ENCODE measurements at places on chromosomes 6 and 20.

DNA sequence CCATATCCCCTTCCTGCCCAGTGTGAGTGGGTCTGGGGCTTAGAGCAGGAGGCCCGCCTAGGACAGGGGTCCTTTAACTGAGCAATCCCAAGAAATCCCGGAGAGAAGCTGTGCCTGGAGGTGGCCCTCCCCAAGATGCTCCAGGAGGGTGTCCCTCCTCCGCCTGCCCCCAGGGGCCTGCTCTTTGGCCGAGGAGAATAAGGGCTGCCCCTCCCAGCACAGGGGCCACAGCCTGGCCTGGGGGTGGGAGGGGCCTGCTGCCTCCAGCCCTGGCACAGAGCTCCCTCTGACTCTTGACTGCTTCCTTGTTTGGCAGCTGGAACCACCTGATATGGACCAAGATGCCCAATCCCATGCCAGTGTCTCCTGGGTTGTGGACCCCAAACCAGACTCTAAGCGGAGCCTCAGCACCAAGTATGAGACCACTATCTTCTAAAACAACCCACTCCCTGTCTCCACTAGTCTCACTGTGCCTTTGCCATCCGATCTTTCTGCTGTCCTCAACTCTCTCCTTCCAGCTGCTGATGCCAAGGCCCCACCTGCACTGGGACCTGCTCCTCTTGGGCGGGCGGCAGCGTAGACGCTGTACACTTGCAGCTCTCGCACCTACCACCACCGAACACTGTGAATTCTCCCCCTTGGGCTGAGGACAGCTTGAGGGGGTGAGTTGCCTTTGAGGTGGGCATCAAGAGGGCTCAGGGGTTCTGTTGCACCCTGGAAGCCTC, 54.3 kb downstream of the TCP11 start:
- no peak for DNase-seq

DNA sequence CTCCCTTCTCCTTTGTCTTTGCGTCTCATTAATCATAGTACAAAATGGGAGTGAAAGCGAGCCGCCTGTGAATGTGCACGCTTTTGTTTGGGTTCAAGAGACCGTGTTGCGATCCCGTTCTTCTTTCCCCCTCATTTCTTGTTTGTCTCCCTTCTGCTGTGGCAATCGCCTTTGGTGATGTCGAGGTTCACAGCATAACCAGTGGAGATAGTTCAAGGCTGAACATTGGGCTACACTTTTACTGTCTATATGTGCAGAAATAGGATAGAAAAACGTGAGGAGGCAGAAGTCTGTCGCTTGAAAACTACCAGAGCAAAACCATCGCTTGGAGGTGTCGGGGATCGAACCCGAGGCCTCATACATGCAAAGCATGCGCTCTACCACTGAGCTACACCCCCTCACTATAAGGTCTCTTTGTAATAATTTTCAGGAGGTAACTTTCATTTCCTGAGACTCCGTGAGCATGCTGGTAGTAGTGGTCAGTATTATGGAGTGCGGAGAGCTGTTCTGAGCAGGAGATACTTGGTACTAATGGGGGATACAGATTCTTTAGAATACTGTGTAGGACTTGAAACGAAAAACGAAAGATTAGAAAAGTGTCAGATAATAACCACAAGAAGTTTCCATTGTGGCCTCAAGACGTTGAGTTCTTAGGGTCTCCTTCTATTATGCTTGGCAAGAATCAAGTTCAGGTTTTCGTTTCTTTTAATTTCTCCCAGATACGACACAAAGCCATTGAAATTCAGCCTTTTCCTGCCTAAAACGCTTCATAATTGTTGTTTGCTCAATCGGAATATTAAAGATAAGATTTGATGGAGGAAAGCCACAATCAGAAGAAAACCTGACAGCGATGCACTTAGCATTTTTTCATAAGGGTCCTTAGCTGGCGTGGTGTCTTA, 106.6 kb downstream of the TRIM27 start:
- DNase-seq, result peak; percentile 92

GRCh38 chr6:36126121-36126520, 4.2 kb upstream of the MAPK13 start:
- DNase-seq, result no peak

DNA sequence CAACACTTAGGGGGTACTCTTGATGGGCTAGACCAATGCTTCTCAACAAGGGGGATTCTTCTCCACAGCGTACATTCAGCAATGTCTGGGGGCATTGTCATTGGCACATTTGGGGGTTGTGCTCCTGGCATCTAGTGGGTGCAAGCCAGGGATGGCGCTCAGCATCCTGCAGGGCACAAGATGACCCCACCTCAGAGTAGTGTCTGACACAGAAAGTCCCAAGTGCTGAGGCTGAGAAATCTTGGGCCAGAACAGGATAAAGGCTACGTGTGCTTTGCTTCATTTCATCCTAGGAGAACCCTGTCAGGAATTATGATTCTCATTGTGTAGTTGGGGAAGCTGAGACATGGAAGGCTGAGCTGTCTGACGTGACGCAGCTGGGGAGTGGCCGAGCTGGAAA, 298.6 kb downstream of the CDH26 start:
- no peak for DNase-seq

DNA sequence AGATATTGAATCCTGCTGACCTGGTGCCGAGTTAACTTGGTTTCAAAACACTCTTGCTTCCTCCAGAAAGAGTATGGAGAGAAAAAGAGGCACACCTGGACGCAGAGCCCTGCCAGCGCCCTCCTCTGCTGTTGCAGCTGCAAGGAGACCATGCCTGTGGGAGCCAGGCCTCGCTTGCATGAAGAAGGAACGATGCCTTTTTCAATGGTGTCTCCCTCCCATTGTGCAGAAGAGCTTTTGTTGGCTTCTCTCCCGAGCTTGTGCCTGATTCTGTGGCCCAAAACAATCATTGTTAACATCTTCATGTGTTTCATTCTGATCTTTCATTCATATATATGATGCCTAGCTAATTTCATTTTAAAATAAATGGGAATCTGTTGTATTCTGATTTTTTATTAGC, 98.1 kb downstream of the FAM120B start:
- peak; percentile 48 for DNase-seq

- no peak for DNase-seq
Measured at GRCh38 chr20:49635866-49636265, 67.9 kb upstream of the PTGIS start.

DNA sequence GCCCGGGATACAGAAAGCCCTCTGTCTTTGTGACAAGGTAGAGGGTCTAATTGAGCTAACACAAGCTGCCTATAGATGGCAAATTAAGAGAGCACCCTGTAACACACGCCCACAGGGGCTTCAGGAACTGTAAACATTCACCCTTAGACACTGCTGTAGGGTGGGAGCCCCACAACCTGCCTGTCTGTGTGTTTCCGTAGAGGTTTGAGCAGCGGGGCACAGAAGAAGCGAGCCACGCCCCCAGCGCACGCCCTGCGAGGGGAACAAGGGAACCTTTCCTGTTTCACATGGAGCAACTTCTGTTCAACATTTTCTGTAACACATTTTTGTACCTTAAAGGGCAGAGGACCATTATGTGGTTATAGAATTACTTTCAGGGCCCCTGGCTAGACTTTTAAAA, 231.7 kb upstream of the EXOC2 start:
- DNase-seq, result no peak

- peak; percentile 4 for DNase-seq
Measured at GRCh38 chr20:40757087-40757486, 68.1 kb upstream of the MAFB start.

DNA sequence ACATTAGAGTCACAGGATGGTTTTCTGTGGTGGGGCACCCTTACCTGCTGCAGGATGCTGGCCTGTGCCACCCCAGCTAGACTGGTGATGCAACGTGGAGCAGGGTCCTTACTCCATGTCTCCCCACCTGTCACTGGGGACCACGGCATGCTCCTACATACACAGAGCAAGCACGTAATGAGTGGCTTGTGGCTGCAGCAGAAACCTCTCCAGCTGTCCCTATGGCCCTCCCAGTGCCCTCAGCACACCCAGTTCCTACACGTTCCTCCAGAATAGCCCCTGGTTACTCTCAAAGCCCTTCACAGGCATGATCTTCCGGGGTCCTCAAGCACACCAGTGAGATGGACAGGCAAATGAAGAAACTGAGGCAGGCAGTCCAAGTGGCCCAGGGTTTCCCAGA, 3.2 kb upstream of the LSM14B start:
- no peak for DNase-seq

GRCh38 chr6:113786168-113786567, 71.0 kb upstream of the MARCKS start:
- no peak for DNase-seq

GRCh38 chr20:6622041-6622440, 145.4 kb upstream of the BMP2 start:
- DNase-seq, result no peak

DNA sequence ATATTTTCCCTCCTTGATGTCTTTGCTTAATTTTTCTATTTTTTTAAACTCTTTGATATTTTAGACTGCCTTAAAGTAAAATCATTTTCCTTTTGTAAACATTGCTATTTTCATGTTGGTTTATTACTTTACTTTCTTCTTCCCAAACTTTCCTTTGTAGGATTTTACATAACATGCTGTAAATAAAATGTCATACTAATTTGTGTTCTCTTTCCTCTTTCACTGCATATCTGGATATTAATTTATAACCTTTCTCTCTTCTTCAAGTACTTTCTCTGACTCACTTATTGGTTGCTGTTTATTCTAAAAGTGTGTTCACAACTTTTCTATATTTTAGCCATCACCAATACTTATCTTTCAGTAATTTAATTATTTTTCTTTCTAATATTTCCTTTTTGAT, 9.3 kb upstream of the POM121L2 start:
- DNase-seq, result no peak

GRCh38 chr6:144055121-144055931, 40.0 kb downstream of the SF3B5 start:
- DNase-seq, result peak; percentile 20

- DNase-seq, result no peak
Measured at GRCh38 chr6:138382498-138383265, 5.0 kb downstream of the SMIM28 start.

GRCh38 chr20:33437141-33437911, 6.2 kb downstream of the SNTA1 start:
- DNase-seq, result peak; percentile 31

GRCh38 chr6:22468256-22468965, 101.0 kb upstream of the HDGFL1 start:
- DNase-seq, result no peak

DNA sequence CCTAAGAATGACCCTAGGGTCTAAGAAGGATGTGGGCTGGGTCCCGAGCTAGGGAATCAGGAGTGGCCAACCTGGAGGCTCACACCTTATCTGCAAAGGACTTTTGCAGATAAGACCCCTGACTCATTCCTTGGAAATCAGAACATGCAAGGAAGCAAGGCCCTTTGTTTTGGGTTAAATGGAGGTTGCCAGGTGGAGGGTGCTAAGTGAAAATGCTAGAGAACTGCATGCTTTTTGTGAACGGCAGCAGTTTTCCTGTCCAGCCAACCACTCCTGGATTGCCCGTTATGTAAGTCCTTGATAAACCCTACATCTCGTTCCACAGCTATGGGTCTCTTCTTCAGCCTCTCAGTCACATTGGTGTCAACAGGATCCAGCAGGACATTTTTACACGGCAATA, 52.1 kb upstream of the CST7 start:
- no peak for DNase-seq

DNA sequence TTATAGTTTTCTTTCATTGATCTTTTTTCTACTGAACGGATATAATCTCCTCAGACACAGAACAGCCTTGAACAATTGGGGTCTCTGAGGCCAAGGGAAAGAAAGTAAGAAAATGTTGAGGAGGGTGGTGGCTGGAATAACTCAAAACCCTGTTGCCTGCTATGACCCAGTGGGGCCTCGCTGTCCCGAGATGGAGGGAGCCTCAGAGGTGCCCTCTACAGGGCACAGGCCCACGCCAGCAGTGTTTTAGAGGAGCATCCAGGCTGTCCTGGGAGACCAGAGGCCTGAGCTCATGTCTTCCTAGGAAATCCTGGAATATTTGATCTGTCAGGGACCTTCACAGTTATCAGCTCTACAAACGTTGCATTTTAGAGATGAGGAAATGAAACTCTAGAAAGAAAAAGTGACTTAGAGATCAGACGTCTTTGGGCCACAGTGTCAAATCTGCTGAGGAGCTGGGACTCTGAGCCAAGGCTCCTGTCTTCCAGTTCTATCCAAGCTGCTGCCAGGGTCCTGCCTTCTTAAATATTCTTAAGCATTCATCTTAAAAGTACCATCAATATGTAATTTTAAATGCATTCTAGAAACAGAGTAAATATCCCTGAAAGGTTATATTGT, 26.3 kb downstream of the ALDH5A1 start:
- peak; percentile 49 for DNase-seq

GRCh38 chr6:103879800-103880199, 979.9 kb downstream of the HACE1 start:
- no peak for DNase-seq

DNA sequence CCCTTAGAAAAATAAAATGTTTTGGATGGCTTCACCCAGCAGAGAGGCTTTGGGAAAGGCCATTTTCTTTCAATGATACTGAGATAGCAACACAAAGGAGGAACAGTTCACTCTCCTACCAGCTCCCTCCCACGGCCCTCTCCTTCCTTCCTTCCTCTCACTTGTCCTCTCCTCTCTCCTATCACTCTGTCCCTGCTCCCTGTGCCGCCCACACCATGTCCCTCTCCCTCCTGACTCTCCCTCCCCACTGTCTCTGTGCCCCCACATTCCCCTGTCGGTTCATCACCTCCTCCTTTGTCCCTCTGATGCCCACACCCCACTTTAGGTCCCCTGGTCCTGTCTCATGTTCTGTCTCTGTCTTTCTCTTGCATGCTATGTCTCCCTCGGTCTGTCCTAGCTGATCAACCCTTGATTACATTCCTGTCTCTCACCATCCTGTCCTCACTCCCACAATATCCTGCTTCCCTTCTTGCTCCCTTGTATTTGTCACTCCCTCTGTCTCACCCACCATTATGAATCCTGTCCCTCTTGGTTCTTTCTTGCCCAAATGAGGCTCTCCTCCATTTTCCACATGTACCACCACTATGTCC, 30.1 kb downstream of the ELMO2 start:
- DNase-seq, result no peak

DNA sequence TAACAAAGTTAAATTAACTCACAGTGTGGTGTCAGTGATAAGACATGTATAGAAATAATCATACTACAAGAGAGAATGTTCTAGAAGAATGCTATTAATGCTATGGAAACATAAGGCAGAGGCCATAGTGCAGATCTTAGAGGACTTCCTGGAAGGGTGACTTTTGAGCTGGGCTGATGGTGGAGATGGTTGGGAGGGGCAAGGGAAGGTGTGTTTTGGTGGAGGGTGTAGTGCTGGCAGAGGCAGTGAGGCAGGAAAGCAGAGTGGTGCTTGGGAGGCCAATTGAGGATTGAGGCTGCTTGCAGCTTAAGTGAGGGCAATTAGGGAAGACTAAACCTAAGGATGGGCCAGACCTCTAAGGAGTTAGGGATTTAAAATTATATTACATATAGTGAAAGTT, 58.5 kb upstream of the FNDC1 start:
- DNase-seq, result no peak

GRCh38 chr20:9635750-9636149, 121.4 kb downstream of the LAMP5 start:
- DNase-seq, result no peak

Measured in Daoy (cell line).